CD8-positive, alpha-beta memory T cell (primary cell): ENCODE measurements at places on chromosomes 11 and 22. TPM values are rescaled to one million over a fixed set of nuclear protein-coding genes. Genes with fewer than 3 reads are reported as not detected.

GRCh38 chr11:45155058-45155551 lies 8.7 kb downstream of the PRDM11 start:
- no peak for DNase-seq

DNA sequence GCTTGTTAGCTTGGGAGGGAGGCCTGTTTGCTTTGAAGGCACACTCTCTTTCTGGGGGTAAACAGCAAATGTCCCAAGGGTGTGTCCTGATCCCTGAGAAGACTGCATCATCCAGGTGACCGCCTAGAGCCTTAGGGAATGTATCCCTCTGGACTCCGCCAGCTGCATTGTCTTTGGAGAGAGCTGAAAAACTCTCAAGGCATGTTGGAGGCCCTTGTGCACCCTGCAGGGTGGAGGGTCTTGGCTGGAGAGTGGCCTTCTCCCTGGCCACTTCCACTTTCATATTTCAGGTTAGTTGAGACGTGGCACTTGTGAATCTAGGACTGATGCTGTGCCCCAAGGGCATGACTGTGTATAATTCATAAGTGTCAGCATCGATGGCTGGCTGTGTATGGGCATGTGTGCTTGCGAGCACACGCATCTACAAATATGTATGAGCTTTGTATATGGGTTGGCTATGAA lies 70.6 kb downstream of the ZBTB16 start:
- DNase-seq: no peak

DNA sequence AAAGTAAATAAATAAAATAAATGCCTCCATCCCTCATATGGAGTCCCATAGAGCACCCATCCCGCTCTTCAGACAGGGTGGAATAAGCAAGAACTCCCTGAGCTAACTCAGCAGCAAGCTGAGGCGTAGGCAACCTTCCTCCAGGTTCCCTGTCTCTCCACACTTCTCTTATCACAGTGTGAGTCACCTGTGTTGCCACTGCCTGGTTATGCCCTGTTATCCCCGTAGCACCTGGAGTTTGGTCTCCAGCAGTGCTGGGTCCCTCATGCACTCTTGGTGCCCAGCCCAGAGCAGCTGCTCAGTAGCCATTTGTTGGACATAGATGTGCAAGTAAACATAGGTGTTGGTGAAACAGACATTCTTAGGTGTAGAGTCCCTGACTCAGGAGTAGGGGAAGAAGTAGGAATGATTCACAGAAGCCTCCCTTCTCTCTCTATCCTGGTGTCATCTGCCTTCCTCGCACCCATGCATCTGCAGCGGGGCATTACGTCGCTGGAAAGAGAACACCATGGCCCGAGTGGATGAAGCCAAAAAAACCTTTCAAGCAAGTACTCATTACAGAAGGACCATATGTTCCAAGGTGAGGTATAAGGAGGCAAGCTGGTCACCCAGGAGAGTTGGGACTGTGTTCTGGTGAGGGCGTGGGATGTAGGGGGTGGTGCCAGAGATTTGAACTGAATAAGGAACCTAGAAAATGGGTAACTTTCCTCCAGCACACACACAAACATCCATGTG lies 56.0 kb downstream of the PISD start:
- DNase-seq: no peak

DNA sequence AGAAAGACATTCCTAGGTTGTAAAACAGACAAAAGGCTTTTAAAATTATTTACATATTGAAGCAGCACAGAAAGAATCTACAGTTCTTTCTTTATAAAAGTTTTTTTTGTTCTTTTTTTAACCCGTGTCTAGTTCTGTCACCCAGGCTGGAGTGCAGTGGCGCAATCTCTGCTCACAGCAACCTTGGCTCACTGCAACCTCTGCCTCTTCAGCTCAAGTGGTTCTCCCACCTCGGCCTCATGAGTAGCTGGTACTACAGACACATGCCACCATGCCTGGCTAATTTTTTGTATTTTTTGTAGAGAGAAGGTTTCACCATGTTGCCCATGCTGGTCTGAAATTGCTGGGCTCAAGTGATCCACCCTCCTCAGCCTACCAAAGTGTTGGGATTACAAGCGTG lies 3.8 kb upstream of the INCENP start:
- no peak for DNase-seq

DNA sequence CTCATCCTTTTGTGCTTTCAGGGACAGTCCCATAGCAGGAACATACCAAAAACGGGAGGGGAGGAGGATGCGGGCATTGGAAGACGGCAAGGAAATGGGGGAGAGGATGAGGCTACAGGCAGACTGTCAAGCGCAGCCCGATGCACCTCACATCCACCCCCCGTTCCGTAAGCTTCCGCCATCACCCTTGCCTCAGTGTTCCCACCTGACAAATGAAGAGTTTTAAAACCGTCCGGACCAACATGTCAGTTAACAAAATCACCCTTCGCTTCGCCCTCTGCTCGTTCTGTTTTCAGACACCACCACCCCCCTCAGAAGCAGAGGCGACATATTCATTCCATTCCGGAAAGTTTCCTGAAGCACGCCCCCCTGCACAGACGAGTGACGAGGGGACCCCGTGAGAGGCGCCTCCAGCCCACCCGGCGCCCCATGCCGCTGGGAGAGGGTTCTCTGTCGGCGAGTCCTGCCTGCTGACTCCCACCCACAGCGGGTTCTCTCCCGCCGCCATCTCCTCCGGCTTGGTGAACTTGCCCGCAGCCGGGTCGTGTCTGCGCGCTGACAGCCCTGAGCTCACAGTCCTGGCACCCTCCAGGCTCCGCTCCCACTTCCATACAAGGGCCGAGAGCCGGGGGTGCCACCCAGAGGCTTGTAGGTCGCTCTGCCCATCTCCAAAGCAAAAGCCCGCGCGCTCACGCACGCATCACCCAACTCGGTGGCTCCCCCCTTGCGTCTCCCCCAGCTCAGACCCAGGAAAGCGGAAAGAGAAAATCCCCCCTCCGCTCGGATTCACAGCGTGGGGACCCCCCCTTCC lies 1.5 kb downstream of the IGSF9B start:
- DNase-seq: peak; percentile 55

- no peak for DNase-seq
These were observed 162.6 kb downstream of the KIF18A start for GRCh38 chr11:27945348-27945747.

DNA sequence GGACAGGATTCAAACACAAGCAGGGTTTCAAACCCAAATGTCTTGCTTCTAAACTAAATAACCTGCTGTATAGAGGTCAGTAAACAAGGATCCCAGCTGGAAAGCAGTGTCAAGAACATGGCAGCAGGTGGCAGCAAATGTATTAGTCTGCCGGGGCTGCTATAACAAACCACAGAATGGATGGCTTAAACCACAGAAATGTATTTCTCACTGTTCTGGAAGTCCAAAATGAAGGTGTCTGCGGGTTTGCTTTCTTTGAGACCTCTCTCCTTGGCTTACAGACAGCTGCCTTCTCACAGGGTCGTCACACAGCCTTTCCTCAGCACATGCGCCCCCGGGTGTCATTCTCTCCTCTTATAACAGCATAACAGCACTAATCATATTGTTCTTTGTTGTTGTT lies 65.1 kb upstream of the LRRC55 start:
- DNase-seq: no peak

DNA sequence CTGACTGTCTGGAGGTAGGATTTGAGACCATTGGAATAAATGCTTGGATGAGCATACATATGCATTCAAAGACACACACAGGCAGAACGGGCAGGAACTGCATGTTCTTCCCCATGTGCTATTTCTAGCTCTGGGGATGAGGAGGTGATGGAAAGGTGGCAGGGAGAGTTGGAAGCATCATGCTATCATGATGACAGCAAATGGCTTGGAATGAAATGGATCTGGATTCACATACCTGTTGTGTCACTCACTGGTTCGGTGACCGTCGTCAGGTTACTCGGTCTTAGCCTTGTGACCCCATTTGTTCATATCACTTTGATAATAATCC lies 627.9 kb upstream of the KIRREL3 start:
- no peak for DNase-seq

GRCh38 chr11:3001496-3001895 lies 9.4 kb upstream of the NAP1L4 start:
- DNase-seq: no peak

TIMP3 gene
- total RNA-seq: 0.24 TPM

- DNase-seq: no peak
These were observed 96.9 kb upstream of the ANO1 start for GRCh38 chr11:69981119-69981784.

CST6 gene
- not detected for total RNA-seq

OR51E2 gene
- not detected for total RNA-seq

DNA sequence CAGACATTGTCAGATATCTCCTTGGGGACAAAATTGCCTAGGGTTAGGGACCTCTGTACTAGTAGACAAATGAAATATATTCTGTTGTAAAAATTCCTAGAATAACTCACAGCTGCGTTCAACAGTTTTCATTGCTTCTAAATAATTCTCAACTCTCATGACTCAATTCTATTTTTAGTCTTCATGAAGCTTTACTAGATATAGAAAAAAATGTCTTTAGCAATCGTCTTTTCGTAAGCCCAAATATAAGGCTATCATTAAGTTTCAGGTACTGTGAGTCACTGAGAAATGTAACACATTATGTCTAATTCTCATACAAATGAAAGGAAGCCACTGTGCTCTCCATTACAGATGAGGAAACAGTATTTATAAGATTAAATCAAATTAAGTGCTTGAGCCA lies 6.4 kb downstream of the MMP12 start:
- DNase-seq: no peak

CDC45 gene
- 99.0 TPM for total RNA-seq

DNA sequence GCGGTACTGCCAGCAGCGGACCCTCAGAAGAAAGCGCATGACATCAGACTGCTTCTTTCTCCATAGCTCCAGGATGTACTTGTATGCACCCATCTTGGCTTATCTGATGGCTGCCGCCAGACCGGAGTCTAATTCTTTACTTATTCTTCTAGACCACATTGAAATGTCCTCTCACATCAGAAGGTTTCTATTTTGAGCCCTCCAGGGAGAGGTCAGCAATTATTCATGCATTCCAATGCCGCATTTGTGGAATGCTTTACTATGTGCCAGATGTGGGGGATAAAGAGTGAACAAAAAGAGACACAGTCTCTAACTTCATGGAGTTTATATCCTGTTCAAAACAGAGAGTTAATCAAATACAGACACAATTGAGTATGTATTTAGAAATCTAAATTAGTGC lies 230.1 kb downstream of the MIAT start:
- no peak for DNase-seq

DNA sequence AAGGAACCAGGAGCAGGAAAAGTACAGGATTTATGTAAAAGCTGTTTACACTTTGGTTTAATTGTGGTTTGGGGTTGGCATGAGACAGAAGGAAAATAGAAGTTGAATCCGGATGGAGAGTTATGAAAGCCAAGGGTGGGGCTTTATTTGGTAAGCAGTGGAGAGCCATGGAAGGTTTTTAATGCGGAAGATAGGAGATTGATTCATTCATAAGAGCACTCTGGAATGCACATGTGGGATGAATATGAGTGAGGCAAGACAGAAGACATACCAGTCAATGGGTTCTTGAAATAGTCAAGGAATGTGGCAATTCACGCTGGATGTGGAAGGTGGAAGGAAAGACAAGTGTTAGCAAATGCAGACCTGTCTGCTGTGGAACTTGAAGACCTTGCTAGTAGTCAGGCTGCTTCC lies 9.3 kb upstream of the GLB1L3 start:
- DNase-seq: no peak

DNA sequence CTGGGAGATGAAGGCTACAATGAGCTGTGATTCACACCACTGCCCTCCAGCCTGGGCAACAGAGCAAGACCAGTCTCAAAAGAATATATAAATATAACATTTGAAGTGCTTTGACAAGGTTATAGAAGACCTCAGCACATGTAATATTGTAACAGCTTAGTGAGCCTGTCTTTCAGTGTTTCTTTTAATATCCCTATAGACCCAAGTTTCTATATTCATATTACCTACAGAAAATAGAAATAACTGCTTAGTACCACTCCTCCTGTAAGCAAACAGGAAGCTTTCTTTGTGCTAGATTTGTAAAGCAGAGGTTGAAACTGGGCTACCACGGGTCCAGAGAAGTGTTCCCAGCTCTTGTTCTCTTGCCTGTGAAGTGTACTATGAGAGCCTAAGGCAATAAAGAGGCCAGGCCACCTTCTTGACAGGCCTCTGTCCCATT lies 68.2 kb downstream of the PPP2R1B start:
- DNase-seq: no peak

- DNase-seq: peak; percentile 28
These were observed 22.5 kb downstream of the SUN2 start for GRCh38 chr22:38733329-38733723.

- no peak for DNase-seq
These were observed 8.1 kb downstream of the MACROD1 start for GRCh38 chr11:64157631-64158394.

DNA sequence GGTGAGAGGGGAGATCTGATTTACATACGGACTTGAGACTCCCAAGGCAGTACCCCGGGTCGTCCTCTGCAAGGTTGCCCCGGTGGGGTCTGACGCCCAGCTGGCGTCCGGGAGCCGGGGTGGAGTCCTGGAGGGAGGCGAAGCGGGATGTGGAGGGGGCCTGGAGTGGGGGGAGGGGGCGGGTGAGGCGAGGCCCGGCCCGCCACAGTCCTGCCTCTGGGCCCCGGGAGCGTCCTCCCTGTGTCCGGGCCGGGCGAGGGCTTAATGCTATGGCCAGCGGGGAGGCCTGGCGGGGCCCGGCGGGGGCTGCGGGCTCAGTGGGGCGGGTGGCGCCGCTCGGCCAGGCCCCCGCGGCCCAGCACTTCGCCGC lies 2.4 kb upstream of the MYBPC3 start:
- no peak for DNase-seq

DNA sequence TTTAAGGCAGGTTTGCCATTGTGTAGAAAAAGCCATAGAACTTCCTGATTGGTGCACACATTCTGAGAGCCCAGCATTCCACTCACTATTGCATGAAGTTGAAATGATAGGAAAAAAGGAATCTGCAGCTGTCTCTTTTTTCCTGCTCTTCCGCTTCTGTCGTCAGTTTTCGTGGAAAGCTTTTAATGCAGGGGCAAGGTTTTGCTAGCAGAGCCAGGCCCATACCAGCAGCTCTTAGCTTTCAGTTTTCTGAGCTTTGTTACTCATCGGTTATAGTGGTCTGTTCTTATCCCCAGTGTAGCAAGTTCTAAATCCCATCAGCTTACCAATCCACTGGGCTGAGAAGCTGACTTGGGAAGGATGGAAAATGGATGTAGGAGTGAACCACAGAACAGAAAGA lies 162.9 kb upstream of the TTC12 start:
- DNase-seq: no peak

DNA sequence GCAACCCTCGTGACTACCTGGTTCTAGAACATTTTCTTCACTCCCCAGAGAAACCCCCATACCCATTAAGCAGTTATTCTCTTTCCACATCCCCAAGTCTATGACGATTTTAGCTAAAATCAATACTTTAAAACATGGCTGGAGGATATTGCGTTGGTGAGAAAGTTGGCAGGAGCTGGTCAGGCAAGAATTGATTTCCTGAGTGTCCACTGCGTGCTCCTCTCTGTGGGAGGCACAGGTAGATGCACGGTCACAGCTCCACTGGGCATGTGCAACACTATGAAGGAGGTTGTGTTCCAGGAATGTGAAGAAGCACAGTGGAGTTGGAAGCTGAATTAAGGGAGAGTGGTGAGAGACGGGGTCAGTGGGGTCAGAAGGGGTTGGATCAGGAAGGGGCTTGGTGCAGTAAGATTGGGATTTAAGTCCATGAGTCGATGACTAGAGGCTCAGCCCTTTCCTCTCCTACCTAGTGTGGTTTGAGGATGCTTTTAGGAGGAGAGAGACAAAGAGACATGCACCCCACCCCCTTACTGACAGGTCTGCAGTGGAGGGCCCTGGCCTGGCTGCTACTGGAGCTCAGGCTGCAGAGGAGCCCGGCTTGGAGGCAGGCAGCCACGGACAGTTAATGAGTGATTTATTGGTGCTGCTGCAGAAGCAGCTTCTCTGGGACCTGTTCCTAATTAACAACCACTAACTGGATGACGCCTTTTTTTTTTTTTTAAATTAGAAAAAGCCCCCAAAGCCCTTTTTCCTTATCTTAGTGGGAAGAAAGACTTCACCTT lies 395.6 kb downstream of the TENM4 start:
- no peak for DNase-seq
